ENCODE measurements at places on chromosomes 1 and 21.

DNA sequence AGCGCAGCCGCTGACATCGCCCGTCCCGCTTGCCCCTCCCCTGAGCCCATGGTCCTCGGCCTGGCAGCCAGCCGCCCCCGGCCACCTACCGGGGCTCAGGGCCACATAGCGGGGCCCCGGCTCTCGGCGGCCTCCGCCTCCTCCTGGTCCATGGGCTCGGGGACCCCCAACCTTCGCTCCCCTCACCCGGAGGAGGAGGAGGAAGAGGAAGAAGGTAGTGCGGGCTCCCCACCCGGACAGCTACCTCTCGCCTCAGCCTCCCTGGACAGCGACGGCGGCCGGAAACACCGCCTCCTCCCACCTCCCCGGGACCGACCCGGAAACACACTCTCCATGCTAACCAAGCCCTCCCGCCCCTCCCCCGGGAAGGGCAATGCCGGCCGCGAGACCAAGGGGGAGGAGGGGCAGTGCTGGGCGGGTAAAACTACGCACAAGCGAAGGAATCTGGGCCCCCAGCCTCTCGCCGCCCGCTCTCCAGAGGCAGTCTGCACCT lies at the start of gene KIAA0319L:
KIAA0319L (minus strand) TSS at position 286 of the 493 bp plus-strand sequence. CDS start 2,912 bp downstream, outside the sequence.
- DNase-seq = peak; percentile 62

GRCh38 chr21:30216041-30216723 lies at the start of gene CLDN8:
TSS of gene CLDN8 (minus strand) at chr21:30216097. CDS start at chr21:30215925, 172 bp downstream.
- no peak for DNase-seq

GRCh38 chr1:226798427-226799411 lies 59.6 kb upstream of the ITPKB start:
- no peak for DNase-seq

DNA sequence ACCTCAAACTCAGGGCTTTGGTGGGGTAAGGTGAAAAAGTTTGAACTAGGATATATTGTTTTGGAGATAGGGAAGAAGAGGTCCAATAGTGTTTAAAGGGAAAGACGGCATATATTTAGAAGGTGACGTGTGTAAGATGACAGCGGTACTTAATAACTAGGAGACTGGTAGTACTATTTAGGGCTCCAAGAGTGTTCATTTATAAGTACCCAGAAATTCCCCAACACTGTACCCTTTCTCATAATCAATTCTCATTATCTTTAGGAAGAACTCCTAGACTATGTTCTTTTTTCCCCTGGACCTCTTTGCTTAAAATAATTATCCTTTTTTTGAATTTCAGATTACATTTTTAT lies 1.5 kb downstream of the LYPLAL1 start:
- no peak for DNase-seq

DNA sequence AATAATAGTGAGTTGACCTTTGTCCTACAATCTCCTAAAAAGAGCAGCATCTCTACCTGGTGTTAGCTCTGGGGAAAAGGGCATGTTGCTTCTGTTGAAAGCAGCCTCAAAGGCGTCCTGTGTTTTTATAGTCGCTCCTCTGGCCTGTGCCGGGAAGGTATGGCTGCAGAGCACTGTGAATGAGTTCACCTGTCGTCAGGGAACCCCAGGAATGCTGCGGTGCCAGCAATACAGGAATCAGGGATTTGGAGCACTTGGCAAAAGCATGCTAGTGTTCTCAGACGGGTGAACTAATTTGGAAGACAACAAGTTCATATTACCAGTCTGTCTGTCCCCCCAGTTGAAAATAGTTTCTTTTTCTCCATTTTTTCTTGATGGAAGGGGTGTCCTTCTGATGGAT lies 60.3 kb upstream of the PGD start:
- DNase-seq = no peak

DNA sequence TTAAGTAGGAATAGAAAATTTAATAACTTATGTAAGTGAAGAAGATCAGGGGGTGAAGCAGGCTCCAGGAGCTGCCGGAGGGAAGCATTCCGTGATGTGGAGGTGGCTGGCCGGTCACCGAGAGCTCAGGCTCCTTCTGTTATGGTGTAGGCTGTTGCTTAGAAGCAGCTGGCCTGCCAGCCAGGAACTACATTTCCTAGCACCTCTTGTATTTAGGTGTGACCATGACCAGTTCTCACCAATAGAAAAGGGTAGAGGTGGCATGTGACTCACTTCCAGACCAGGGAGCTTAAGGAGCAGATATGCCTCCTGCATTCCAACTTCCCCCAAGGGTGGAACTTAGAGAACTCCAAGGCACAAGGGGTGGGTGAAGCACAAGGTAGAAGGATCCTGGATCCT lies 120.7 kb downstream of the ACTL8 start:
- DNase-seq = no peak

- DNase-seq = no peak
Measured at GRCh38 chr1:98369463-98369862, 292.1 kb upstream of the SNX7 start.

- no peak for DNase-seq
Measured at GRCh38 chr1:235014756-235015155, 113.9 kb downstream of the TOMM20 start.

- DNase-seq = no peak
Measured at GRCh38 chr1:32872192-32872460, 1.4 kb upstream of the FNDC5 start.

DNA sequence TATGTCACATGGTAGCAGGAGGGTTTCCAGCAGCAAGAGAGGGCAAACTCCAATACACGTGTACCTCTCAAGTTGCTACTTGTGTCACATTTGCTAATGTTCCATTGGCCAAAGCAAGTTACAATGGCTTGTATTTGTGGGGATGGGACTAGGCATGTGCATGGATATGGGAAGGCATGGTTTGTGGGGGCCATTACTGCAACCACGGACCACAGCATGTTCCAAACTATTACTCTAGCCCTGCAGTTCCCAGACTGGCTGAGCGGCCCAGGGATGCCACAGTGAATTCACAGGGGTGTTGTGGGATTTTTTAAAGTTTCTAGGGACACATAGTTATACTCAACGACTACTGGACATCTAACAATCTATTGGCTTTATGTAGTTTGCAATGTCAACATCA lies 133.1 kb downstream of the GIPC2 start:
- no peak for DNase-seq
